ENCODE measurements at places on chromosomes 7 and 10.

DNA sequence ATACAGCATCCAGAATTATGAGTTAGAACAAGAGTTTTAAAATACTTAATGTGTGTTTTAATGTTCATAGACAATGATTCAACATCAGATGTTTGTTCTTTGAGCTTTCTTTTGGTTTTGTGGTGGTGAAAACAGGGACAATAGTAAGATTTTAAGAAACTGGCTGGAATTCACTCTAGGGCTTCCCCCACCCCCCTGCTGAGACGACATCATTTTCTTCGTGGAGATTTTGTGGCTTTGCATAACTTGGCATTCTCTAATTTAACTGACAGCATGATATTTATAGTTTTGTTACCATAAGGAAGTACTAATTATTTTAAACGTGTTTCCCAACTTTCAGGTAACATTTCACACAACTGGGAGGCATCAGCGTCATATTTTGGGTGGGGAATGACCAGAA, 184.1 kb downstream of the BICC1 start:
- DNase-seq = no peak

DNA sequence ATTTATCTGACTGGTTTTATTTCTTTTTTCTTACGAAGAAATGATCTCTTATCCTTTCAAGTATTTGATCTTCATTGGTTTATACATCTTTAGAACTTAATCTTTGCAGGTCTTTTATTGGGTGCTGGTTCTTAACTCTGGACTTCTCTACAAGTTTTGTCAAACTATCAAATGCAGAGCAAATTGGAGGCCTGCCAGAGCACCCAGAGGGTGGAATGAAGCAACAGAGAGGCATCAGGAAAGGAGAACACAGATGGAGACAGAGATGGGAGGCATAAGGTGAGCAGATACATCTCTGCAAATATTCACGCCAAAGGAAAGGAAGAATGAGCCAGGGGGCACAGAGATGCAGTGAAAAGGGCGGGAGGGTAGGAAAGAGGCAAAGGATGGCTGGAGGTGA, 130.3 kb downstream of the PKD1L1 start:
- DNase-seq = no peak

GRCh38 chr10:101256387-101256786, 27.1 kb upstream of the LBX1 start:
- DNase-seq = no peak

DNA sequence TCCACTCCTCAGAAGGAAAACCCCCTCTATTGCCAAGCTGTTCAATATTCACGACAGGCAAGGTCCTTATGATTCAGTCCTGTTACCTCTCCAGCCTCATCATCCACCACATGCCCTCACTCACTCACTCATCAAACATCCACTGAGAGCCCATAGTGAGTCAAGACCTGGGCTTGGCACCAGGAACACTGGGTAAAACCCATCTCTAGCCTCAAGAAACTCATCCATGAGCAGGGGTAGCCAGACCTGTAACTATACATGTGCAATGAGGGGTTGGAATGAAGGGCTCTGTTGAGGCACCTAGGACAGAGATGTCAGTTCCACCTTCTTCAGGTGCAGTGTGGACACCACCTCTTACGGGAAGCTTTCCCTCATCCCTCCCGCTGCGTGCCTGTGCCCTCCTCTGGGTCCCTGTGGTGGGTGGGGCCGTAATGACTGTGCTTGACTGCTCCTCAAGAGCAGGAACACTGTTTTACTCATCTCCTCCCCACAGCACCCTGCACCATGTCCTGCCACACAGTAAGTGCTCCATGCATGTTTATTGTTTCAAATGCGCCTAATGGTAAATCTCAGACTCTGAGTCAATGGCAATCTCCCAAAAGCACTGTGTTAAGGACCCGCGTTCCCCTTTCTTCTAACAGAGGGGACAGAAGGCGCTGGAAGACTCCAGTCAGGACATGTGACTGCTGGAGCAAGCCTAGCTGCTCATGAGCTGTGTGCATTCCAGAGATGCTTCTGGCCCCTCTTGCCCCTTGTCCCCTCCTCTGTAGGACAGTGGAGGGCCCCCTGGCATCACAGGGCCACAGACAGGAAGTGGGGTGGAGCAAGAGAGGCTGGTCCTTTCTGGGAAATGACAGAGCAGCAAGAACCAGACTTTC, 95.4 kb downstream of the HIPK2 start:
- DNase-seq = no peak

- DNase-seq = no peak
Observed at GRCh38 chr7:147483634-147484292, 1106.8 kb upstream of the C7orf33 start.

Measured in SHP77 treated with DMSO at 0.1 percent for 48 hours (cell line).